Suppressor macrophage (primary cell): ENCODE measurements at places on chromosomes 5 and 9.

- DNase-seq = peak; percentile 83
These were observed 166.3 kb downstream of the DOCK2 start for GRCh38 chr5:169803077-169803981.

DNA sequence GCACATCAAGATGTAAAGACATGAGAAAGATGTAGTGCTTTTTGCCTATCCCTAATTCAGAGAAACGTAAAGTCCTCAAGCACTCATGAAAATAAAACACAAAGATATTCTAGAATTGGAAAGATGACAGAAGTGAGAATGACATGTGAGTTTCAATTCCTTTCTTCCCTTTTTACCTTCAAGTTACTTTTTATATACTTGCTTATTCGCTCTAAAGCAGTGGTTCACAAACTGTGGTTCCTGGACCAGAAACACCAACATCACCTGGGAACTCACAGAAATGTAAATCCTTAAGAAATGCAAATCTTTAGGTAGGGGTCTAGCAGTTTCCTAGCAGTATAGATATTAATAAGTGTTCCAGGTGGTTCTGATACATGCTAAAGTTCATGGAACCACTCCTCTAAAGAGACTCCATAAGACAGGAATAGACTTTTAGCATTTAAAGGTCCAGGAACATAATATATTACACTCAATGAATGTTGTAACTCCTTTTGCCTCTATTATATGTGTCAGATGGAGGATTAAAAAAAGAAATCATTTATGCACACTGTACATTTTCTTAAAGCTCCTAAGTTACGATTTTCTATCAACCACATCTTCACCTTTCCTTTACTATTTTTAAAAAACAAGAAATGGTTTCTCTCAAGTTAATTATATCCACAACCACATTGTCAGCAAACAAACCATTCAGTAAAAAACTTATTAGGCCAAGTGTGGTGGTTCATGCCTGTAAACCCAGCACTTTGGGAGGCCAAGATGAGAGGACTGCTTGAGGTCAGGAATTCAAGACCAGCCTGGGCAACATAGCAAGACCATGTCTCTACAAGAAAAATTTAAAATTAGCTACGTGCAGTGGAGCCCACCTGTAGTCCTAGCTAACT, 39.9 kb downstream of the ERP44 start:
- DNase-seq = no peak

GRCh38 chr9:115039516-115040120, 78.3 kb downstream of the TNC start:
- DNase-seq = peak; percentile 49

DNA sequence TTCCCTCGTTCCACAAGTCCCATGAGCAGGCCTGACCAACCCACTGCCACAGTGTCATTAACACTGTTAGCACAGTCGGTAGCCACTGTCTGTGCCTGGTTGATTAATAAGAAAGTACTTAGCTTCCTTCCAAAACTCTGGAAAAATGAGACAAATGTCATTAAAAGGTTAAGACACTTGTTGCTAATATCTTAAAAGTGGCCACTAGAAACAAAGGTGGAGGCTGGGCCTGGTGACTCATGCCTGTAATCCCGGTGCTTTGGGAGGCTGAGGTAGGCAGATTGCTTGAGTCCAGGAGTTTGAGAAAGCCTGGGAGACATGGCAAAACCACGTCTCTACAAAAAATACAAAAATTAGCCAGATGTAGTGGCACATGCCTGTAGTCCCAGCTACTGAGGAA, 194.0 kb downstream of the PDZD2 start:
- no peak for DNase-seq

- no peak for DNase-seq
These were observed 85.6 kb downstream of the MACROH2A1 start for GRCh38 chr5:135313405-135313804.

DNA sequence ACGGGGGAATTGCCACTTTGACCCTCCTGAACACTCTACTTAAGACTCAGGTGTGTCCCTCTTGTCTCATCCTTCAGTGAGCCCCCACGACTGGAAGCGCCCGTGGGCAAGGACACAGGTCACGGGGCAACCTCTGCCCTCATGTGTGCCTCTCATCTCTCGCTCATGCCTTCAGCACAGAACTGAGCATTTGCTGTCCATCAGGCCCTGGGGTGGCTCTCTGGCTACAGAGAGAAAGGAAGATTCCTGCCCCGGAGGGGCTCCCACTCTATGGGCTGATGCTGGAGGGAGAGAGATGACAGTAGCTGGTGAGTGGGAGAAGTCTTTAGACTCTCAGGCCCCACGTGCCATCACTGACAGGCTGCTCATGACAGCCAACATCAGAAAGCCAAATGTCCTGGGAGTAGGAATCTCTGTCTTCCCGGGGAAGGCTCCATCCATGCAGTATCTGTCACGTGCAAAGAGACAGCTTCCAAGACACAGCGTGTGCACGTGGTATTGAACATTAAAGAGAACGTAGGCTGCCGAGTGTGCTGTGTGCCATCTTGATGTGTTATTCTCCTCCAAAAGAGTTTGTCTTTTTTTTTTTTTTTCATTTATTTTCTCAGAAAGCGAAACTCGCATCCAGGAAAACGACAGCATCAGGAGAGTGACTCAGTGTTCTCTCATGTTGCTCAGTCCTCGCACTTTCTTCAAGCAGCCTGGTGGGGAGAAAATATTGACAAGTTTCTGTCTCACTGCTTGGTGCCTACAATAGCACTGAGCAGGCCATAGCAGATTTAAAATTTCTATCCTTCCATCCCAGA, 190.5 kb downstream of the GAS1 start:
- no peak for DNase-seq

- DNase-seq = no peak
These were observed 77.0 kb downstream of the C5orf15 start for GRCh38 chr5:133891390-133891789.

GRCh38 chr9:105502276-105502675, 54.4 kb downstream of the FSD1L start:
- no peak for DNase-seq

GRCh38 chr5:132484391-132484725, 6.2 kb downstream of the IRF1 start:
- DNase-seq = peak; percentile 36

DNA sequence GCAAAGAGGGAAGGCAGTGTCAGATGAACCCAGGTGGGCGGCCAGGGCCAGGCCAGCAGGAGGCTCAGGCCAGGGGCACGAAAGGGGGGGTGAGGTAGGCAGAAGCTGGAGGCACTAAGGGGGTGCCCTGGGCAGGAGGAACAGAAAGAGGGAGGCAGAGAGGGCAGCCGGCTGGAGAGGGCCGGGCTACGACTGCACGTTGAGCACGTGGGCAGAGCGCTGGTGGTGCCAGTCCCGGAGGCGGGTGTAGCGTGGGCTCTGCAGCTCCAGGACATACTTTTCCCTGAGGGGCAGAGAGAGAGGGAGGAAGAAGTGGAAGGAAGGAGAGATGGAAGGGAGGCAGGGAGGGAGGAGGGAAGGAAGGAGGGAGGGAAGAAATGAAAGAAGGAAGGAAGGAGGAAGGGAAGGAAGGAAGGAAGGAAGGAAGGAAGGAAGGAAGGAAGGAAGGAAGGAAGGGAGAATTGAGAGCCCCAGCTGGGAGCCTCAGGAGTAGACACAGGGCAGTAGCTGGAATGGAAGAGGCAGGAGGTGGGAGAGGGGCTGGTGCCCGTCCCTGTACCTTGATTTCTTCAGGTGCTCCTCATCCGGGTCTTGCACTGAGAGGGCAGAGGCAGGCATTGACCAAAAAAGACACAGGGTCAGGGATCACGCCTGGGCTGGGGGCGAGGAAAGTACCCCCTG, 7.0 kb downstream of the PDLIM7 start:
- DNase-seq = peak; percentile 44

DNA sequence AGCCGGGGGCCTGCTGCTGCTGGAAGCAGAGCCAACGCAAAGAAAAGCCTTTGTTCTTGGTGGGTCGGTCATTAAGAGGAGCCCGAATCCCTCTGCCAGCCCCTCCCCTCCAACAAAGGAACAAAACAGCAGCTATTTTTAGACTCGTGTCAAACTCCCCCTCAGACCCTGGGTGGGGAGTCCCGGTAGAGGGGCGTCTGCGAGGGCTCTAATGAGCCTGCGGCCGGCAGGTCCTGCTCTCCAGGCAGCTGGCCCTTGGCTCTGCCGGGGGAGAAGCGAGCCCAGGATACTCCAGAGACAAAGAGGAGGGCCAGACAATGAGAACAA, 114.0 kb downstream of the LHX2 start:
- no peak for DNase-seq
